ENCODE measurements at places on chromosomes 2 and 18.

DNA sequence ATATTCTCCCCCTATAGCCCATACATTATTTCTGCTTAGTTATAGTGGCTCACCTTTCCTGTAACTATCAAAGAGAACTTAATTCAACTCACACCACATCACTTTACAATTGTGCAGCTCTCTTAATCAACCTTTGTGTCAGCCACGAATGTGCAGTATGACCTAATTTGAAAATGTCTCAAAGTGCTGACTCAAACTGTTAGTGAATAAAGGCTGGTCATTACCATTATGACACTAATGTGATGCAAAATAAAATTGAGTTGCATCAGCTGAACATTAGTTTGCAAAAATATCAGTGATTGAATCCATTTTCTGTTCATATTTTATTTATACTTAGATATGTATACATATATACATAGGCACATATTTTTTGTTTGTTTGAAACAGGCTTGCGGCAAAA lies 251.8 kb downstream of the MEIS1 start:
- no peak for DNase-seq

DNA sequence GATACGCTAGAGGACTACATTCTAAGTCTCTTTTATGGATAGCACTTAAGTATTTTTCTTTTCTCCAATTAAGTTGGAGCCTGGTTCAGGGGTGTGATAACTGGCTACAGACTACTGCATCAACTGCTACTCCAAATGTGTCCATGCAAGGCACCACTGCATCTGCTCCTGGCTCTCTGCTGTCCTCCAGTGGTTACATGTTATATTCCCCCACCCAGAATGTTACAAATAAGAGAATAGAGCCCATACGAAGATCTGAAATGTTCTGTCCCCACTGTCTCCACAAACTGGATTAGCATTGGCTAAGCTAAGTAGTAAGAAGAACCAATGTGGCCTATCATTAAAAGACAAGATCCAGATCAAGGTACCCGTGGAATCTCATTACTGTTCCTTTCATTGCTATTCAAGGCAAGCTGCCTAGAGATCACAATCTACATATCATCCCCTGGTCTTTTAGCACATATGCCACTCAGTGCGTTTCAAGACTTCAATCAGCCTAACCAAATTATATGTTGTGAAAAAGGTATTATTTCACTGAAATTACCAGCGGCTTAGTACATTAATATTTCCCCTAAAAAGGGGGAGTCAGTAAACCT lies 308.3 kb upstream of the SLC8A1 start:
- DNase-seq = peak; percentile 76

DNA sequence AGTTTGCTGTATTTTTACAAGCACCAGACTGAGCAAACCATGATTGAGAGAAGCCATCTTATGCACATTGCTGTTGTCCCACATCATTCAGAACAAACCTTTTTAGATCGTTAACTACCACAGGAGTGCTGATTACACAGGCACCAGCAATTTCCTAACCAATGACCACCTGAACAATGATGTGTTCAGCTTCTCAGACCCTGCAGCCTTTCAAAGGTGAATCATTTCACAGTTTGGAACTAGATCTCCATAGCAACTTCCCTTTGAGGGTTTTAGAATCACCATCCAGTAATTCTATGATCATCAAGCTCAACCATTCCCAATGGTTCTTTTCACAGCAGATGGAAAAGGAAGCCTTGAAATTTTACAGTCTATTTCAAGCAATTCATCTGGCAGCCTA lies 71.4 kb downstream of the OLA1 start:
- DNase-seq = peak; percentile 84

- DNase-seq = peak; percentile 89
Observed at GRCh38 chr2:120546048-120546864, 189.4 kb upstream of the GLI2 start.

DNA sequence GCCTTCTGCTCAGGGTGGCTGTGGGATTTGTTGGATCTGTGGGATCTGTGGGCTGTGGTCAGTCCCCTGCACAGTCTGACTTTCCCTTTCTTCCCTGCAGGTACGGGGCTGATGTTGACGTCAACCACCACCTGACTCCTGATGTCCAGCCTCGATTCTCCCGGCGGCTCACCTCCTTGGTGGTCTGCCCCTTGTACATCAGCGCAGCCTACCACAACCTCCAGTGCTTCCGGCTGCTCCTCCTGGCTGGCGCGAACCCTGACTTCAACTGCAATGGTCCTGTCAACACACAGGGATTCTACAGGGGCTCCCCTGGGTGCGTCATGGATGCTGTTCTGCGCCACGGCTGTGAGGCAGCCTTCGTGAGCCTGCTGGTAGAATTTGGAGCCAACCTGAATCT lies 17.5 kb downstream of the ASB1 start:
- DNase-seq = peak; percentile 19

GRCh38 chr2:31813016-31813415 lies 197.8 kb downstream of the MEMO1 start:
- no peak for DNase-seq

DNA sequence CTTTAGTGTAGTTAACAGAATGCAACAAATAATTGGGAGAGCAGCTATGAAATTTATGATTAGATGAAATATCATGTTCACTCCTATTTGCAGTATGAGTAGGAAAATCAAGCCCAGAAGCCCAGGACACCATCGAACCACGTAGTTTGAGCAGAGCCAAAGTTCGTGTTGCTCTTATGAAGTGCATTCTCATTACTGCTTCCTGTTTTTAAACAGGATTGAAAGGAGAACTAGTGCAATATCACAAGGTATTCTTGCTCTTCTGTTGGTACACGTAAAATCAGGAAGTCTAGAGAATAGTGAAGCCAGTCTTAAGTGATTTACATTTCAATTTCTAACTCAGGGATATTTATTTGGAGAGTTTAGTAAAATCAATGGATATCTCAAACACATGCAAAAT lies 21.1 kb downstream of the ARHGAP15 start:
- DNase-seq = no peak

DNA sequence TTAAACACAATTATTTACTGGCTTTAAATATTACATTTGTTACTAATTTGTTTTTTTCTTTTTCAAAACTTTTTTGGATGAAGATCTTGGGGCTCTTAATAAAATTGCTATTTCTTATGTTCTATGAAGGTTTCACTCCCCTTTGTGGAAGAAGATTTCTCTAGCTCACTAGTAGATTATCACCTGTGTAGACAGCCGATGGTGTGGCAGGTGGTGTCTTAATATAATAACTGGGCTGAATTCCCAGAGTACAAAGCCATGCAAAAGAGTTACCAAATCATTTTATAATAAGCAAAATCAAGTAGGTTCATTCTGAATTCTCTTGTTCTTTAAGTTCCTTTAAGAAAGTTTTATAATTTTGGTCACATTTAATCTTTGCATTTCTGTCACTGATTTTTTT lies 233.7 kb downstream of the CCDC102B start:
- no peak for DNase-seq

DNA sequence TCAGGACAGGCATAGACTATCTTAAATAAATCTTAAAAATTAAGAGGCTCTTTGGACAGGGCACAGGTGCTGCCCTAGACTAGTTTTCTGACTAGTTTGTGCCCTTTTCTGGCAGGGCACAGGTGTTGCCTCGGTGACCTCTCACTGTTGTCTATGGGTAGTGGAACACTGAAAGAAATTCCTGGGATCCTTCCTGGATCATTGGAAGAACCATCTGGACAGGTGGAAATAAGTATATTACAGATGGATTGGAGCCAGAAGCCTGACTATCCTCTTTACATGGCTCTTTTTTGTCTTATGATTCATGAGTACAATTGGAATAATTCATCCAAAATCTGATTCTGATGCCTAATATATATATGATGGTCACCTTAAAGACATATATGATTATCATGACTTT lies 286.6 kb downstream of the RIT2 start:
- no peak for DNase-seq

DNA sequence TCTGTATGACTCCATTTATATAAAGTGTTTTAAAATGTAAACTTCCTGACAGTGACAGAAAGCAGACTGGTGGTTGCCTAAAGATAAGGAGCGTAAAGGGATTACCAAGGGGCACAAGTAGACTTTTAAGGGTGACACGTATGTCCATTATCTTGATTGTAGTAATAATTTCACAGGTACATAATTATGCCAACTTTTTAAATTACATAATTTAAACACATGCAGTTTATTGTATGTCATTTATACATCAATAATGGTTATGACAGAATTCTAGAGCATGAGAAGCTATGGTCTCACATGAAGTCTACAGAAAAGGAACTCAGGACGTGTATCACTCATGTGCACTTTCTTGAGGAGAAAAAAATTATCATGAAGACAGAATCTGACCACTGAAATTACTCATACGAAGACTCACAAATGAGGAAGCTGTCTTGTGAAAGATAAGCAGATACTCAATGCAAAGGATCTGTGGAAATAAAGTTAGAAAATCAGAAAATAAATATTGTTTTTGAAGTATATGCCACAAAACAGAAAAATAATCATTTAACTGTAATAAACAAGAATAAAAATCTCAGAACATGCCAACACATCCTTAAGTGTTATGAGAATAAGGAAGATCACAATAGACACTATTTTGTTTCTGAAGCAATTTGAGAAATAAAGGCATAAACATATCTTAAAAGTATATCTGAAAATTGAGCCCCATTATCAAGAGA lies 84.4 kb downstream of the TMEM131 start:
- no peak for DNase-seq

- no peak for DNase-seq
Observed at GRCh38 chr18:44920441-44920840, 239.8 kb downstream of the SETBP1 start.

DNA sequence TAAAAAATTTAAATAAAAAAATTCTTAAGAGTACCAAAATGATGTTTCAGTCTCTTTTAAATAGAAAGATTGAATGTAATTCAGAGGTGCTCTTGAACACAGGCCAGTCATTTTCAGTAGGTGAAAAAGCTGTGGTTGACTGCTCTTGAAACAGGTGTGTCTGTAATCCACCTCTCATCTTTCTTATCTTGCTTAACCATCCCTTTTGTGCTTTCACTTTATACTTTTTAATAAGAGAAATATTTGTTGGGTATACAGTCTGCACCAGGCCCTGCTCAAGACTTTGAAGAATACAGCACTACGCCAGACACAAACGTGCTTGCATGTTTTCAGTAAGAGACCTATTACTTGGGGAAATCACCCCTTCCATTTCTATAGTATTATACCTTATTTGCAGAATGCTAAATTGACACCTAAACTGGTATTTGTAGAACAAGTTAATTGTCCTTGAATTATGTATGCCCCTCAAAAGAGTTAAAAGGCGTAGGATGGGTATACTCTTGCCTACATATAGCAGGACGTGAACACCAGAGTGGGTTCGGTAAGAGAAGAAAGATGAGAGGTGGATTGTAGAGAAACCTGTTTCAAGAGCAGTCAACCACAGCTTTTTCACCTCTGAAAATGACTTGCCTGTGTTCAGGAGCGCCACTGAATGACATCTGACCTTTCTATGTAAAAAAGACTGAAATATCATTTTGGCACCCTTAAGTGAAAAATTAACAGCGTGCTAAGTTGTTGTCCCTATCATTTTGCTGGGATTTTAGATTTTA lies 4.0 kb upstream of the RTN4 start:
- DNase-seq = no peak

DNA sequence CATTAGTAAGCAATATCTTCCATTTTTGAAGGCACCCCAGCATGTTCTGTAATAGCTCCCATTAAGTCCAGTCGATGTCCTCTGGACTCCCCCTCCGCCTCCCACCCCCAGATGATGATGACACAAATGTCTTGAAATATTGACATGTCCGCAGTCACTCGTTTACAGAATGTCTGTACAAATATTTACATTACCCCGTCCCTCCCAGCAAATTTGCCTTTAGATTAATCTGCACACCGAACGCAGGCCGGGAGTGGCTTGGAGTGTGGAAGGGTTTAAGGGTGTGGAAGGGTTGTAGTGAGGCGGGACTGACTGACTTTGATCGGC lies 853 bp upstream of the OSBPL6 start:
- DNase-seq = no peak

DNA sequence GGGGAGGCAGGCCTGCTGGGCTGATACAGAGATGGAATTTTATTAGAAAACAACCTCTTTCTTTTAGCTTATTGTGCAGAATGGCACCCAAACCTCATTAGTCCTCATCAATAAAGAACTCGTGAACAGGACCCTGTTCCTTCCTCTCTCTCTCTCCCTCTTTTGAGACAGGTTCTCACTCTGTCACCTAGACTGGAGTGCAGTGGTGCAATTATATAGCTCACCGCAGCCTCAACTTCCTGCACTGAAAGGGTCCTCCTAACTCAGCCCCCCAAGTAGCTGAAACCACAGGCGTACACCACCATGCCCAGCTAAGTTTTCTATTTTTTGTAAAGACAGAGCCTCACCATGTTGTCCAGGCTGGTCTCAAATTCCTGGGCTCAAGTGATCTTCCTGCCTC lies 21.7 kb upstream of the AP1S3 start:
- peak; percentile 13 for DNase-seq

- no peak for DNase-seq
Observed at GRCh38 chr2:157741819-157742484, 113.3 kb upstream of the ACVR1C start.
